ENCODE measurements at places on chromosomes 11 and 22.

DNA sequence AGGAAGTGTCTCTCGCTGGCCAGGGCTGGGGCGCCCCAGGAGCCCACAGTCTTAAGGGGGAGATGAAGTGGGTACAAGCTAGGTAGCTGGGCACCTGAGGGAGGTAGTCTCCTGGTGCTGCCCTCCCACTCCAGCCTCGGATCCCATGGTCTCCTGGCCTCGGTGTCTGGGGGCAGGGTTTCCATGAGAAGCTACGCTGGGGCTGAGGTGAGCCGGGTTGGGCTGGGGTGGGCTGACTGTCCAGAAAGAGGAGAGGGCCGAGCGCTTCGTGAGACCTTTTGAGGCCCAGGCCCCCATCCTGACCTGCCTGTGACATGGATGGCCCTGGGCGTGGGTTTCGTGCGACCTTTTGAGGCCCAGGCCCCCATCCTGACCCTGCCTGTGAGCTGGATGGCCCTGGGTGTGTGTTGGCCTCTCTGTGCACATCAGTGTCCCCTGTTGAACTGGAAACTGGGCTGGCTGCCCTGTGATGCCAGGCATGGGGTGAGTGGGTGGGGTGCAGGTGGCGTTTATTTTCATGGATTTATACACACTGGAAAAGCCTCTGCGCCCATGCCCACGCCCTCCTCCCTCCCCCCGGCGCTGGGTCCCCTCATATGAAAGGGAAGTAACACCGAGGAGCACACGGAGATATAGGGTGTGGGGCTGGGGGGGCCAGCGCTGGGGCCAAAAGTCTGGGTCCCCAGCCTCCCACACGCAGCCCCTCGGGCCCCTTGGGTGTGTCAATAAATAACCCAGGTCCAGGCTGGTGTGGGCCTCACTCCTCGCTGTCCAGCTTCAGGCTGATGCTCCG is 8.6 kb downstream of the AIP start:
- DNase-seq: no peak

DNA sequence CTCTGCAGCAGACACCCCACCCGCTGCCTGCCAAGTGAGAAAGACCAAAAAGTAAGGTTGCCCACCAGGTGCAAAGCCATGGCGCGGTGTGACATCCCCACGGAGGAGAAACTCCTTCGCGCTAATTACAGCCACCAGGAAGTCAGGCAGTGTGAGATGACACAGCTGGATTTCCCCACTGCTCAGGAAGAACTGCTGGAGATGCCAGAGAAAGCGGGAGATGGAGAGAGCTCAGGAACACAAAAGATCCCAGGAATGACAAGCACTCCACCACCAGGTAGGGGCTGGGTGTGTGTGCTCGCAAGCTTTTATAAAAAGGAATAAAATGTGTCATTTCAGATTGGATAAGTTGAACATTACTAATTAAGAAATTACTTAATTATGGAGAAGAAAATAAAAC is 292.7 kb downstream of the OPCML start:
- no peak for DNase-seq

GRCh38 chr22:32909581-32910428 is 108.3 kb downstream of the TIMP3 start:
- no peak for DNase-seq

DNA sequence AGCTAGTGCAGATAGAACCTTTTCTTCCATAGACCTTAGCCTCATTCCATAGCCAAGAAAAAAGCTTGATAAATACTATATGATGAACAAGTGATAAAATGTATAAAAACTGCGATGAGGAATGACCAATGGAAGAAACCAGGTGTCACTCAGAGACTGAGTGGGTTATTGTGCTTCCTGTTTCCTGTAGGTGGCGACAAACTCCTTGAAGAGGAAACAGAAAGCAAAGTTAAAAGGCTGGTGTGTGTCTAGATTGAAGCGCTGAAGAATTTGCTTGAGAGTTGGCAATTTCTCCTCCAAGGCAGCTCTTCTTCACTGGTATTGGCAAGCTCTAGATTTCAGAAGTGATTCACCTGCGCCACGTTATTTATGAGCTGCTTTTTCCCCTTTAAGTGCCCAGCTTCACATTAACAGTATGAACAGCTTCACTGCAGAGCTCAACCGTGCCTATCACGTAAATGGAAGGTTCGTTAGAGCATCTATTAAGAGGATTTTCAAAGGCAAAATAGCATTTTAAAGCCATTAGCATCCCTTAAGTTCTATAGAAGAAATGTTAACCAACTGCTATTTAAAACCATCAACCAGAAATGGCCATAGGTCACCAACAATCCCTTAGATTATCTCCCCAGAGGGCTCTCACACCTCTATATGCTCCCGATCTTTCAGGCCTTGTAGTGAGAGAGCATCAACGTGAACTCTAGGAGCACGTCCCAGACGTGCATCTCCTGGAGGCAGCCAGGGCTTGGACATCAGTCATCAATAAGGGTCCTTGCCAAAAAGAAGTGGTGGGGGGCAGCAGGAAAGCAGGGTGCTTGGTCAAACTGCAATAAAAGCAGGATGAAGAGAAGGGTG is 179.4 kb downstream of the CADM1 start:
- DNase-seq: peak; percentile 22

DNA sequence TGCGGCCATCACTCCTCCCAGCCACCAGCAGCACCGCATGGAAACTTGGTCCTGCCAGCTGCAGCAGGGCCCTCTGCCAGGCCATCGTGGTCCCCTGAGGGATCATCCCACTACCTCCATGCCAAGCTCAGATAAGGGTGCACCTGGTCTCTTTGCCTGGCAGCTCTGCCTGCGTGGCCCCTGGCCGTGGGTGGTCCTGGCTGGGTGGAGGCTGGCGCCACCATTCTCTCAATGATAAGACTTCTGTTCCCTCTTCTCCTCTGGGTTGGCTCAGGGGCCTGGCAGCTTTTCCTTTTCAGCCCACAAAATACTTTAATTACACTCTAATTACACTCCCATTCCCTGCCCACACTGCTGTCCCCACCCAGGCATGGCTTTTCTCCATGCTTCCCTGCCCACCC is 26.8 kb upstream of the TSKU start:
- no peak for DNase-seq

DNA sequence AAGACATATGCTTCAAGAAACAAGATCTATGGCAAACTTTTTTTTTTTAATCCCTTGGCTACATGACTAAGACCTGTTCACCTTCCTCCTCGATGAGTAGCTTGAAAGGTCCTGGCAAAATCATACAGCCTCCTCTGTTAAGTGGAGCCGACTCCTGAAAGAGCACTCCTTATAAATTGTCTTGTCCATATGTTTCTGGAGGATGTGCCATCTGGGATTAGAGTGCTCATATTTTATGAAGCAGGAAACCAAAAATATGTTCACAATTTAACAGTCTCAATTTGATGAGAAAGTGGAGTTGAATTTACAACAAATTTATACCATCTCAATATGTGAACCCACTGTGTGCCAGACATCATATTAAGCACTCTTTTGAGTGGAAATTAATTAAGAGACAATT is 912.1 kb upstream of the FAT3 start:
- no peak for DNase-seq

- DNase-seq: no peak
Measured at GRCh38 chr11:40338739-40339138, 1120.7 kb downstream of the LRRC4C start.

DNA sequence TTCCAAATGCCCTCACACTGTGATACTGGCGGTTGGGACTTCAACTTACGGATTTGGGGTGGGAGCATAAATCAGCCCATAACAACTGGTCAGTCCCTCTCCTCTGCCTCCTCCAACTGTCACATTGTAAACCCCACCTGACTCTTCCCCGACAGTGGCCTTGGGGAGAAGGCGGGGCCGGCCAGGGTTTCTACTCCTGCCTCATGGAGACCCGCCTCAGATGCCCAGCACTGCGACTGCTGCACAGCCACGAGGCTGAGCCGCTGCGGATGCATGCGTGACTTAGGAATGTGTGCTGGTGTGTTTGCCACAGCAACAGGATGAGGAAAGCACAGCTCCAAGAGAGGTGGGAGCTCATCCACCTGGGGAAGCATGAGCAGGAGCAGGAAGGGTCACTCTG is 914.2 kb downstream of the NTM start:
- no peak for DNase-seq

GRCh38 chr11:115425250-115425649 is 79.0 kb downstream of the CADM1 start:
- no peak for DNase-seq

- no peak for DNase-seq
Measured at GRCh38 chr11:125517116-125517770, 21.2 kb upstream of the FEZ1 start.

DNA sequence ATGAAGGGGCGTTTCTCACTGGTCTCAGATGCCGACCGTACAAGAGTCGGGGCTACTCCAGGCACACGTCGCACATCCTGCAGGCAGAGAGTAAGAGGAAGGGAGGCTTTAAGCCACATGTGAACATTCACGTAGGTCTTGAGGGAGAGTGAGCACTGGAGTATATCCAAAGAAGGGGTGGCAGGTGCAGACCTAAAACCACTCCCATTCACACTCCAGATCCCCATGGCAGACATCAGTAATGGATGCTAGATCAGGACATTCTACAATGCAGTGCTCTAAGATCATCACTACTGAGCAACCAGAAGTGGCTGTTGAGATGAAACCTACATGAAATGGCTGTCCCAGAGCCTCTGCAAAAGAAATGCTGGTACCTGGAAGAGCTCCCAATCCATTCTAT is 39.0 kb downstream of the WT1 start:
- DNase-seq: no peak

DNA sequence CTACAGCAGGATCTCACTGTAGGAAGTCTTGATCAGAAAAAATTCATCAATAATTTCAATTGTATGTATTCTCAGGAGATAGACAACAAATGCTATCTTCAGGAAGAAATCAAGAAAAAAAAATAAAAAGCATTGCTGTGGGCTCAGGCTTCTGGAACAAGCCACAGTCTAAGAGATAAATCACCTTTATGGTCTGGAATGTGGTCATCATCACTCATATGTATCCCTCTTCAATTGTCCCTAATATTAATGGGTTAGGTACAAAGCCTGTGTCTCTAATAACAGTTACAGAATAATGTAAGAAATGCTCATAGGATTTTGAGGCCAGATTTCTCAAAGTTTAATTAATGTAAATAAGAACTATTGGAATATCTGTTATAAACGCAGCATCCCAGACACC is 305.9 kb upstream of the ANO3 start:
- DNase-seq: no peak

- no peak for DNase-seq
Measured at GRCh38 chr11:35516403-35516802, 9.0 kb downstream of the PAMR1 start.

GRCh38 chr11:22559416-22559815 is 66.2 kb downstream of the FANCF start:
- DNase-seq: no peak

GRCh38 chr11:30538251-30538650 is 47.9 kb downstream of the MPPED2 start:
- no peak for DNase-seq

GRCh38 chr11:19625438-19625837 is 87.2 kb upstream of the NAV2 start:
- DNase-seq: no peak

DNA sequence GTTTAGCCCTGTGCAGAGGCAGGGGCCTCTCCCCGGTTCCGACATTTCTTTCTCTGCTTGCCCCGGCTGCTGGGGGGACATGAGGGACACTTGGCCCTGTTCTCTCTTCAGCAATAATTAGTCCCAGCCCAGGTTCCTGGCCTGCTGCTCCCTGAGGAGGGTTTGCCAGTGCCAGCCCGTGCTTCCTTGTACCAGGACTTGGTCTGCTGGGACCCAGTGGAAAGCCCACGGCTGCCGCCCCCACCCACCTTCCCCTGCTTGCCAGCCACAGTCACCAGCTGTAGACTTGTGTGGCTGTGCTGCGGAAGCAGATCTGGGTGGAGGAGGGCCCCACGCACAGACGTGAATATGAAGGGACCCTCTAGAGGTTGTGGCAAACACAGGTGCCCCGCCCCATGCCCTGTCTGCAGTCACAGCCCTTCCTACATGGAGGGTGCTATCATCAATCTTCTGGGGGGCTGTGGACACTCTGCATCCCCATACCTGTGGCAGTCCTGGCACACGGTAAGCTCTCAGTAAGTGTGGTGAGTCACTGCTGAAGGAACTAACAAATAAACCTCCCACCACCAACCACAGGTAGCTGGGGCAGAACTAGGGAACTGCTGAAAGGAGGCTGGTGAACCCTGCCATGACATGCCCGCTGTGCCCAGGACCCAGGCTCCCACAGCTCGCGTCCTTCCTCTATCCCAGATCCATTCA is 949 bp downstream of the TP53AIP1 start:
- DNase-seq: no peak

DNA sequence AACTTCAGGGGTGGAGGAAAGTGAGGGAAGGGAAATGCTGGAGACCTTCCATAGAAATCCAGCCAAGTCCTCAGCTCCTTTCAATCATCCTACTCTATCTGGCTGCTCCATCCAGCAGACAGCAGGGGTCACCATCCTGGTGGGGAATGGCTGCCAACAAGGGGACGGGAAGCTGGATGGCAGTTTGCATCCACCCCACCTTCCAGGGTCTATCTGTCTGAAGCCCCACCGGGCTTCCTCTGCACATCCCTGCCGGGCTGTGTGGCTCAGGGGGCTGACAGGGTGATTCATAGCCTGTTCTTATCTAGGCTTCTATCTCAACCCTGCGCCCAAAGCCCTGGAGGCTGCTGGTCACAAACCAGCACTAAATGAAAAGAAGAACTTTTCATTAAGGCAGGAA is 1.1 kb downstream of the SYTL2 start:
- peak; percentile 44 for DNase-seq

DNA sequence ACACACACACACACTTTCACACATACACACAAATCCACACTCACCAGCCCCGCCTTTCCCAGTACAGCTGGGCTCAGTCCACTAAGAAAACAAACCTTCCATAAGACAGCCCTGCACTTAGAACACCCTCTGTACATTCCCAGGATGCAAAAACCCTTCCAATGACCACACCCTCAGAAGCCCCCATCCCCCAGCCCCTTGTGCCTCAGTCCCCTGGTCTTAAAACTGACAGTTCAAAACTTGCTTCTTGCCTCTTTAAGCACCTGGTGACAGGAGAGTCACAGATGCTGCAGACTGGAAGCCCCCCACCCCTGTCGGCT is 23.0 kb downstream of the APLNR start:
- peak; percentile 16 for DNase-seq

DNA sequence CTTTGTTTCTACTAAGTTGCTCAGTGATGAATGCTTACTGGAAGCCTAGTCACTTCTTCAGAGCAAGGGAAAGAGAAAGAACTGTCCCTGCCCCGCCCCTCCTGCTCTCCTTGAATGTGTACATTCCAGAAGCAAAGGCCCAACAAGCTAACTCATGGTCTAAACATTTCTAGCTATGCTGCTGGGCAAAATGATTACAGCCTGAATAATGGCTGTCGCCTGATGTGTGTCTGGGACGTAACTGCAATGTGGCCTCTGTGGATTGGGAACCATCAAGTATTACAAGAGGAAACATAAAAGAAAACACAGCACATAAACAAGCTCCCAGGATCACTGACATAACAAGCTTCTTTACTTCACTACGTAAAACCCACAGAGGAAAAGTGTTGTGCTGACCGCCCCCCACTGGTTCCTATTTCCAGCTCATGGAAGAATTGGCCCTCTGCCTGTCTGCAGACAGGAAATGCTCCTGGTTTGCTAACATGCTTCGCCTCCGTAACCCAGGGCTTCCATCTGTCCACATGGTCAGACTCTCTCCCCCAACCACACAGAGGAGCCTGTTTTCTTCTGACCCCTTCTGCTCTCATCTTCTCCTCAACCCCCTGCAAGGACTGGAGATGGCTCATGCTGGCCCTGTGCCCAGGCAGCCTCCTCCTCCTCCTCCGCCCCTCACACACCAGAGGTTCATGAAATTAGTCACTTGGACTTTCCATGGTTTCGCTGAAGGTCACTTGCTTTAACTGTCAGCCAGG is 187.2 kb downstream of the MAML2 start:
- DNase-seq: peak; percentile 61

- DNase-seq: no peak
Measured at GRCh38 chr11:17559341-17560087, 12.5 kb downstream of the OTOG start.

- DNase-seq: no peak
Measured at GRCh38 chr22:33869946-33870345, 50.3 kb downstream of the LARGE1 start.
